ENCODE measurements at places on chromosomes 4 and X.

GRCh38 chrX:19358521-19358920 lies 14.8 kb downstream of the PDHA1 start:
- no peak for DNase-seq

DNA sequence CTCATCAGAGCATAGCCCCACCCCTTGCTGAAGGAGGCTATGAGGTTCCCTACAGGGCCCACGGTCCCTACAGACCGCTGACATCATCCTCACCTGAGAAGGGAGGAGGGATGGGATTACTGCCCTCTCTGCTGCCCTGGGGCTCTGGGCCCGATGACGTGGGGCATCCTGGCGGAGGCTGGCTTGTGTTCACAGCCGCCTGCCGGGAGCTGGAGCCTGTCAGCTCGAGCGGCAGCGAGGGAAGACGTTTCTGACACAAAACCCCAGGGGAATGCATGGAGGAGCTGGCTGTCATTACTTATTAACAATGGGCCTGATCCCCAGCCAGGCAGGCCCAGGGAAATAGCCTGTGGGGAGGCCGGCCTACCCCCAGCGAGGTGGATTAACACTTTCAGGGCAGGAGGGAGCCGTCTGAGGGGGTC lies 106.6 kb upstream of the ATP6AP2 start:
- DNase-seq: no peak

DNA sequence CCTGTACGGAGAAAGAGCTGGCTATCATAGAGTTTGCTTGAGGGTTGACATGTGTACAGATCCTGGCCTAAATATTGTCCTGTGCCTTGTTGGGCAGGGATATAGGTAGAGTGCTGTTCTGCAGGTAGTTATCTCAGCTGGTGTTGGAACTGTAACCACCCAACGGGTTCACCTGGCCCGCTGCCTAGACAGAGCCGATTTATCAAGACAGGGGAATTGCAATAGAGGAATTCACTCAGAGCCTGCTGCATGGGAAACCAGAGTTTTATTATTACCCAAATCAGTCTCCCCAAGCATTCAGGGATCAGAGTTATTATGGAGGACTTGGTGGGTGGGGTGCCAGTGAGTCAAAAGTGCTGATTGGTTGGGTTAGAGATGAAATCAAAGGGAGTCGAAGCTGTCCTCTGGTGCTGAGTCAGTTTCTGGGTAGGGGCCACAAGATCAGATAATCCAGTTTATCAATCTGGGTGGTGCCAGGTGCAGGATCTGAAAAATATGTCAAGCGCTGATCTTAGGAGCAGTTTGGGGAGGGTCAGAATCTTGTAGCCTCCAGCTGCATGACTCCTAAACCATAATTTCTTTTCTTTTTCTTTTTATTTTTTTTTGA lies 42.5 kb upstream of the XIAP start:
- DNase-seq: no peak

DNA sequence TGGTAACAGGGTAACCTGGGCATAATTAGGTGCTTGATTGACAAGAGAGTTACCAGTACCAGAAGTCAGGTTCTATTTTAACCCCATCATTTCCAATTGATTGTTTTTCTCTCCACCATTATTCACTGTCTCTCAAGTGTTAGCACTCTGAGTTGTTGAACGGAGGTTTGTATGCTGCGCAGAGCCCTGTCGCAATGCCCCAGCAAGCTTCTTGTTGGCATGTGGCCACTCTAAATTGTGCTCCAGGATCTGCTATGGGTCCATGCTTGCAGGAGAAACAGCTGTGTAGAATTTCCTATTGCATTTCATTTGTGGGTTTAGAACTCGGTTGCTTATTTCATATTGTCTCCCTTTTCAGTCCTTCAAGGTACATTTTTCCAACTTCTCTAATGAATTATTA lies 98.2 kb downstream of the KLHL8 start:
- DNase-seq: no peak

GRCh38 chr4:73252001-73252400 lies 6.6 kb downstream of the ANKRD17 start:
- DNase-seq: no peak

DNA sequence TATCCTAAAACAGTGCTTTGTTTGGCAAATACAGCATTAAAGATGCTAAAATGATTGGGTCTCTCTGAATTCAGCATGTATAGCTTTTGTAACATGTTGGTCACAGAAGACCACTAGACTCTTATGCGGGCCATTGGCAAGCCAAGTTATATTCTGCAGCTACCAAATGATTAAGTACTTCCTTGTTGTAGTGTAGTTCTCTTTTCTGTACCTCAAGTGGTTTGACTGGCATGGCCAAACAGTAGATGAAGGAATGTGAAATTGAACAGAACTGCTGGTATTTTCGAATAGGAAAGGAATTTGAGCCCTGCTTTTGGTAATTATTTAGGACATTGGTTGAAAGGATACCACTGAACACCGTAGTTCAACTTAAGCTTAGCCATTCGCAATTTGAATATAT lies 193.9 kb upstream of the GPC4 start:
- DNase-seq: no peak

GRCh38 chr4:120158046-120158445 lies 91.4 kb upstream of the MAD2L1 start:
- DNase-seq: no peak

DNA sequence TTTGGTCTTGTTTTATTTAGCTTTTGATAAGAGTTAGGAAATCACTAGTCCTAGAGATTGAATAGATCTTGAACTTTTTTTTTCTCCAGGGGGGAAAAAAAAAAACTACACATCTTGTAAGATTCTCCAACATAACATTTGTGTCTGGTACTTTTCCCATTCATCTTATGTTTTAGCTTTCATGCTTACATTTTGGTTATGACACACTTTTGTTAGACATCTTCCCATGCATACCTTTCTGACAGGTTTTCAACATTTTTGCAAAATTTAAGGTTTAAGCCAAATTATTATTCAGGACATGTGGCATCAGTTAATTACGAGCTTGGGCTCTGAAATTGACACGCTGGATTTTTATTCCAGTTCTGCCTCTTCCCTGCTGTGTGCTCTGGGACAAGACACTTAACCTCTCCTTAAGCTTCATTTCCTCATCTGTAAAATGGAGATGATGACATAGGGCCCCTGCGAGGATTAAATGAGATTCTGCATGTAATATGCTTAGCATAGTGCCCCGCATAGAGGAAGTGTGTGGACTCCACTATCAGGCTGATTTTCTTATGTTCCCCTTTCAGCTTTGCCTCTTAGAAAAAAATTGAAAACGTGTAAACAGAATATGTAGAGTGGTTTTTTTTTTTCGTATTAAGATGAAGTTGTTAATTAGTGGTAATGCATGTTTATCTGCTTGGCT lies 5.3 kb downstream of the KIT start:
- DNase-seq: no peak

DNA sequence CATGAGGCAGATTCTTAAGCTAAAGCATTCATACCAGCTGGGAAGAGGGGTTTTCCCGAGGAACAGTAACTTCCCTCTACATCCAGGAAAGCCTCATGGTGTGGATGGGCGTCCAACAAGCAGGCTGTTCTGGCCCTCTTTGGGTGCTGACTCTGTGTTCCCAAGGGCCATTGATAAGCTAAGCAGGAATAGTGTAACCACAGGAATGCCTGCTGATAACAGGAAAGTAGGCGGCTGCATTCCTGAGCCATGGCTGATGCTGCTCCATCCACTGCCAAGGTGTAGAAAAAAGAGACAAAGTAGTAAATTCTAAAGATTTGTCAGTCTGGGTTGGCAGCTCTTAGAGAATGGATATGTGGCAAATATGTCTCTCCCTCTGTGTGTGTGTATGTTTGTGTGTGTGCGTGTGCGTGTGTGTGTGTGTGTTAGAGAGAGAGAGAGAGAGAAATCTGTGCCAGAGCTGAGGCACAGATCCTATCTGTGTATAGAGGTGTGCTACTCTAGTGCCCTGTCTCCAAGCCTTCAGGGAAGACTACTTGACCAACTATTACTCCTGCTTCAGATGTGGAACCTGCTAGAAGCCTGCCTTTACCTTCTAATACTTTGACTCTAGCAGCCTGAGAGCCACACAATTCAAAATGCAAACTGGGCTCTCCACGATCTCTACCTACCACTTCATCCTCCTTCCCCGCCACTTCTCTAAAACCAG lies 353.1 kb upstream of the NR3C2 start:
- DNase-seq: no peak

DNA sequence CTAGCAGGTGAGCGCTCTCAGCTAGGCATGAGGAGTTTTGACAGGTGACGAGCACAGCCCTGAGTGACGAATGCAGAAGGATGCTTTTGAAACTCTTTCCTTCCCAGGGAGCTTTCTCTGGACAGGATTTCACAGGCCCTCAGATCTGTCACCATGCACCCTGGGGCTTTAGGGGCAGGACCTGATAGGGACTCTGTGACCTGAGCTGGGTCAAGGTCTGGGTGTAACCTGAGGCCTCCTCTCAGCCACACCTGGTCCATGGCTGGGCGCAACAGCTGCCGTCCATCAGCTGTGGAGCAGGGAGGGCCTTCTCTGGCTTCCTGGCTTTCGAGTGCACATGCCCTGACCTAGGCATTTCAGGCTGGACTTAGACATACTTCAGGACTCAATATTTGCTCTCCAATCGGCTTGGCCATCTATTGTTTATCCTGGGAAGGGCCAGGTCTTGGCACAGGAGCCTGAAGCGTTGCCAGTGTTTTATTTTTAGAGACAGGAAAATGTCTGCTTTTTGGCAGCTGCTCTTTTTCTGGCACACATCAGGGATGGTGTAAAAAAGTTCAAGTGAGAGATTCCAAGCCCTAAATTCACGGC lies 56.4 kb downstream of the C4orf51 start:
- DNase-seq: no peak

DNA sequence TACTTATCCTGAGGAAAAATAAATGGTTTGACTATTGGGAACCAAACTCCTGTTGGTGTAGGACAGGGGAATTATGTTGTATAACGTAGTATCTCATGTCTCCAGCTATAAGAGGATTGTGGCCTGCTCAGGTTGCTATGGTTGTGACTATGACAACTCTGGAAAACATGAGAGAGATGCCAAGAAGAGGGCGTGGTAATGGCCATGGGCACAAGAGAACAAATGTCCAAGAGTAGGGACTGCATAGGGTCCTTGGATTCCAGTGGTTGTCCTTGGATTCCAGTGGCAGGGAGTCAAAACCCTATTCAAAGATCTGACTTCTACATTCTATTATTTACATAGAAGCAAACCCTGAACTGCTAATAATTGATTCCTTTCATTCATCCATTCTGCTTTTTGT lies 6.8 kb upstream of the MOB1B start:
- DNase-seq: no peak

DNA sequence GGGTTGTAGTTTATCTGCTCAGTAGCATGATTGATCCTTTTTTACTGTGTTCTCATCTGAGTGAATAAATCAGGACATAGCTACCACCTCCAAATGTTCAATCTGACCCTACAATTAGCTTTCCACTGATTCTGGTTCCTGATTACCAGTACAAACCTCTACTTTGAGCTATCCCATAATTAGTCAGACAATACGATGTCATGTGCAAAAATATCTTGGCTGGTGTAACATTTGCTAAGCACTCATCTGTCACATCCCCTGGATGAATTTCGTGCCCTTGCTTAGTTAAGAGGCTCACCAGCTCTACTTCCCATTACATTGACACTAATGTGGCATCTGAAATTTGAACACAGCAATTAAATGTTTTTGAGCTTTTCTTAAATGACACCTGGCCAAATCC lies 1101.0 kb upstream of the PCDH7 start:
- no peak for DNase-seq

- no peak for DNase-seq
Observed at GRCh38 chr4:189377569-189377968, 563.1 kb upstream of the FRG1 start.

GRCh38 chrX:38970074-38970473 lies 168.8 kb downstream of the MID1IP1 start:
- no peak for DNase-seq

DNA sequence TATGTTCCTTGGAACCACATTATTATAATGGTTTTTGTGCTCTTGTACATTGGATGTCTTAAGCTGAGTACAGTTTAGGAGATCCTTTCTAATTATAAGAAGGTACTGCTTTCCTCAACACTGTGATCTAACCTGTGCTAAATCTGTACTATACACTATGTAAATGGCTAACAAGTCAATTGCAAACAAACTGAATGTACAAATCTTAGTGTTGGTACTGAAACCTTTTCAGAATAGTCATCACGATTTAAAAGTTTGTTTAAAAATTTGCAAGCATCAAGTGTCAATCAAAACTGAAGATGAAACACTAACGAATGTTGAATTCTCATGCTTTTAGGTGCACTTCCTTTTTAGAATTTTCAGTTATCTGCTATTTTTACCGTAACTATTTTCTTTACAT lies 2090.4 kb upstream of the TENM3 start:
- no peak for DNase-seq

- no peak for DNase-seq
Observed at GRCh38 chrX:101958139-101958538, 26.3 kb upstream of the ZMAT1 start.

- no peak for DNase-seq
Observed at GRCh38 chr4:1610791-1611500, 73.2 kb downstream of the FAM53A start.

- DNase-seq: no peak
Observed at GRCh38 chrX:30296408-30297254, 12.6 kb downstream of the NR0B1 start.

DNA sequence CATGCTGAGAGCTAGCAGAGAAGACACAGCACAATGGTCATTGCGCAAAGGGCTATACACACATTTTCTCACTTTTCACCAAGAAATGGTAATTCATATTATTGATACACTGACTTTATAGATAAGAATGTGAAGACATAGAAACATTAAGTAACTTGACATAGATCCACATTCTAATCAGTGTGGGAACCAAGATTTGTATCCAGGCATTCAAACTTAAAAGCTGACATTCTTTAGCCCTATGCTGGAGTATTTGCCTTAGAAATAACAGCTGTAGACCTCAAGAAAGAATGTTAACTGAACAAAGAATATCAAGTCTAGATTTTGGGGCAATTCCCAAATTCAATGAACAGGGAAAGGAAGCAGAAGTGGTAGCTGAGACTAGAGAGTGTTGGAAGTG lies 384.8 kb downstream of the IL15 start:
- DNase-seq: no peak

- DNase-seq: no peak
Observed at GRCh38 chr4:71232056-71232430, 106.8 kb upstream of the SLC4A4 start.

- DNase-seq: no peak
Observed at GRCh38 chrX:138150709-138151108, 560.8 kb downstream of the FGF13 start.

DNA sequence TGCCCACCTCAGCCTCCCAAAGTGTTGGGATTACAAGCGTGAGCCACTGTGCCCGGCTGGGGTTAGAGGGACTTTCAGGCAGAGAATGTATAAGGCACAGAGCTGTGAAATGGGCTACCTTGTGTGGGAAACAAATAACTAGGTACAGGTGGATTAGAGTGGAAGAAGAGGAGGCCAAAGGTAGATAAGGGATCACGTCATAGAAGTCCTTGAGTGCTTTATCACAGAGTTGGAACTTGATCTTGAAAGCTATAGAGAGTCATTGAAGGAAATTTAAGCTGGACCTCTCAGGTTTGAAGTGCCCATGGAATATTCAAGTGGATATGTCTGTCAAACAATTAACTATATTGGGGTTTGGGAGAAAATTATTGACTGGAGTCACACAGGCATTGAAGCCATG lies 8.4 kb downstream of the N4BP2 start:
- no peak for DNase-seq

- no peak for DNase-seq
Observed at GRCh38 chr4:153448003-153448731, 18.0 kb upstream of the TMEM131L start.

Data from stimulated activated CD8-positive, alpha-beta memory T cell treated with anti-CD3 and anti-CD28 coated beads, Interleukin-4, amount 100 ng/mL, for 24 hours (primary cell).